ENCODE measurements at places on chromosomes 11 and 22.

- DNase-seq, result no peak
Measured at GRCh38 chr22:49487950-49488349, 339.7 kb downstream of the BRD1 start.

DNA sequence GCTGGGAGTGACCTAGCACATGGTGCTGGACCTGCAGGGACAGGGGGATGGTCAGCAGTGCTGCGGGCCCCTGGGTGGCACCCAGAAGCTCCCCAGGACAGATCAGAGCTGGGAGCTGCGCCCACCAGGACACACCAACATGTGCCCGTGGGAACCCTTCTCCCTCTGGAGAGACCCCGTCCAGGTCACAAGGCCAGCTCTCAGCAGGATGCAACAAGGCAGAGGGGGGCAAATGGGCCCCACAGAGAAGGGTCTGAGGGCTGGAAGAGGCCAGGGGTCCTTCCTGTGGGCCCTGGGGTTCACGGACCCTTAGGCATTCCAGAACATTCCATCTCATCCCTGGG, 6.2 kb downstream of the DUSP8 start:
- DNase-seq, result no peak

DNA sequence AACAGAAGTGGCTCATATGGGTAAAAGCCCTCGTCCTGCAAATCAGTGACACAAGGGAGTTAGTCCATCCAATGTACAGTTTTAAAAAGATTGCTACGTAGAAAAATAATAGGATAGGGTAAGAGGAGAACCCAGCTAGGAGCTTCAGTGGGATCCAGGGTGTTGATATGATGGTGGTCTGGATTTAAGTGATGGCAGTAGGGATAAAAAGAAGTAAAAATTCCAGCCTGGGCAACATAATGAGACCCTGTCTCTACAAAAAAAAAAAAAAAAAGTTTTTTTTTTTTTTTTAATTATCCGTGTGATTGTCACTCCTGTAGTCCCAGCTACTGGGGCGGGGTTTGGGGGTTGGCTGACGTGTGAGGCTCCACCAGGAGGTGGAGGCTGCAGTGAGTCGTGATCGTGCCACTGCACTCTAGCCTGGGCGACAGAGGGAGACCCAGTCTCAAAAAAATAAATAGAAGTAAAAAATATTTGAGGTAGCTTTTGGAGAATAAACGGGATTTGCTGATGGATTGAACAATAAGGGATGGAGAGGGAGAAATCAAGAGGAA, 7.0 kb upstream of the L3MBTL2 start:
- no peak for DNase-seq

- DNase-seq, result no peak
Measured at GRCh38 chr11:108635106-108635505, 29.8 kb upstream of the DDX10 start.

DNA sequence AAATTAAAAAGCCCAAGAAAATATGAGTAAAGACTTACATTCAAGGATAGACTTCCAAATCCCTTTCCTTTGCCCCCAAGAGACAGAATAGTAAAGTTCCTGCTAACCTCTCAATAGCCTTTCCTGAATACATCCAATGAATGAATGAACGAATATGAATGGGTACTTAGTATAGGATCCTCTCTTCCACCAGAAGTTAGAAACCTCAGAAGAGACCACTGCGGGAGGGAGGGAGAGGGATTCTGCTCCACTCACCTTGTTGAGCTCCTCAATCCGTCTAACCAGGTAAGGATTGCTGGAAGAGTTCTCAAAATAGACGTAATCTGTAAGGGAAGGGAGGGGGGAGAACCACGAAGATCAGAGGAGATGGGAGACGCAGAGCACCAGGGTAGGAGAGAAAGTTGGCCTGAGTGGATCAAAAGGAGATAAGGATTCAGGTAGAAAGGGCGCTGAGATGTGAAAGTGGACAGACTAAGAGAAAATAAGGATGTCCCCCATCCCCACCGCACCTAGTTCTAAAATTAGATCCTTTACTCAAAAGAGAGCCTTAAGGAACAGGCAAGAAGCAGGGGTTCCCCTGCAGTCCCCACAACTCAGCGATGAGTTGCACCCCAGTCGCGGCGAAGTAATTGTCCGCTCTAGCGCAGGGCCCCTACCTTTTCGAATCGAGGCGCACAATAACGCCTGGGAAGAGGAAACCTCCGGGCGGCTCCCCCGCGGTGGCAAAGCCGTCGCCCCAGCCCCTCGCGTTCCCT, 1.1 kb downstream of the MTA2 start:
- DNase-seq, result no peak

GRCh38 chr11:2466069-2466801, 21.4 kb downstream of the KCNQ1 start:
- DNase-seq, result no peak

DNA sequence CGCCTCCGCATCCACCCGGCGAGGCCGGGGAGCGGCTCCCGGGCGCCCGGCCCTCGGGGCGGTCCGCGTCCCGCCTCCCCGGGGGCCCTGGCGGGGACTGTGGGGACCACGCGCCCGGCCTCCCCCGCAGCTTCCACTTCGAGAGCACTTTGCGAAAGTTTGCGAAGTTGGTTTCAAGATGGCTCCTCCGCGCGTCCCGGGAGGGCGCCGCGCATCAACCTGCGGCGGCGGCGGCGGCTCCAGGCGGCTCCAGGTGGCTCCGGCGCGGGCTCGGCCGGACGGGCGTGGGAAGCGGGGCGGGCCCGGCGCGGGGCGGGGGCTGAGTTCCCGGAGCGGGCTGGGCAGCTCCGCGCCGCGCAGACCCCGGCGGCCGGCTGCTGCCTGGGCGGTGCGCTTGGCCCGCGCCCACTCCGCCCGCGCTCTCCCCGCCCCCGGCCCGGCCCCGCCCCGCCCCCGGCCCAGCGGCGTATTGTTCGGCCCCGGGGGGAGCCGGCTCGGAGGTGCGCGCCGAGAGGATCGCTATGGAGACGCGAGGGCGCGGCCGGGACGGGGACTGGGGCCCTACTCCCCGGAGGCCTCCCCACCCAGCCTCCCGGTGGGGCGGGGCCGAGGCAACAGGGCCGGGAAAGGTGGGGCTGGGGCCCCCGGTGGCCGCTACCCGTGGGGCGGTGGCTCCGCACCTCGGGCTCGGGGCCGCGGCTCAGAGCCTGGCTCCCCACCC, at the start of gene CELSR1:
CELSR1 (minus strand) TSS at position 396 of the 721 bp plus-strand sequence. CDS start 450 bp downstream, outside the sequence.
- DNase-seq, result no peak

DNA sequence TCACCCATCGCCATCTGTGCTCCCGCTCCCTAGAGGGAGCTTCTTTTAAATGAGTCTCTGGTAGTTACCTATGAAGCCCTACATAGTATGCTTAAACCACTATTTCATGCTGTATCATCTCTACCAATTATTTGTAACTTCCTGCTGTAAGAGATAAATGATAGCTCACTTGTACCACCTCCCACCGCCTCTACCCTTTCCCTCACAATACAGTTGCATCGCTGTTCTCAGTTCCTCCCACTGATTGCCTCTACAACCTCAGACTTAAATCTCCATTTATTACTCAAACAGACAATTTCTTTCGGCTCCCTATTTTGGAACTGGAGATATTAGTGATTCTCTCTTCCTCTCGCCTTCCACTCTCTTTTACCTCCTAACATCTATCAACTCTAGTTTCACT, 222.9 kb upstream of the ZC3H12C start:
- DNase-seq, result no peak

DNA sequence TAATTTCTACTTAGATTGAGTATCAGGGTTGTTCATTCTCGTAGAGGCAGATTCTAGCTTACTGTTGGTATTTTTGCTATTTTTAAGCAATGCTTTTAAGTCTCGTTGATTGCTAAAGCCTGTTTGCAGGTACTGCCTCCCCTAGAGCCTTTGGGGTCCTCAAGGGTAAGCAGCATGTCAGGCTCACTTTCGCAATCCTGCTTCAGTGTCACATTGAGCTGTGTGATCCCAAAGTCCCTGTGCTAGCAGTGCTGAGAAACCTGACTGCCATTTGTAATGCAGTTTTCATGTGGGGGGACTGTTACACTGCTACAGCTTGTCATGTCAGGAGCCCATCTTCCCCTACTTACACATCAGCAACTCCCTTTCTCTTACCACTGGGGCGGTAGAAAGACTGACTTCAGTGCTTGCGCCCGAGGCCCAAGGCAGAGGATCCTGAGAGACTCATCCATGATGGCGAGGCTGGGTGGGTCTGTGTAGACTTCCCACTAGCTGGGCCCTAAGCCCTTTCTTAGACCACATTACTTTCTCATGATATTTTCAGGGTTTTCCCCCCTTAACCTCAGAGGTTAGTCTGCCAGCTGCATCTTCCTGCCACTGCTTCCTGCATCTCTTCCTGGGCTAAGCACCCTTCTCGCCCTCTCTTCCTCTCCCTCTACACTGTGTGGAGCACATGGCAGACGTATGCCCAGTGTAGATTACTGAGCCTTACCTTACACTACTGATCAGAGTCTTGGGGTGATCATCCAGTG, 40.8 kb upstream of the ST14 start:
- no peak for DNase-seq

DNA sequence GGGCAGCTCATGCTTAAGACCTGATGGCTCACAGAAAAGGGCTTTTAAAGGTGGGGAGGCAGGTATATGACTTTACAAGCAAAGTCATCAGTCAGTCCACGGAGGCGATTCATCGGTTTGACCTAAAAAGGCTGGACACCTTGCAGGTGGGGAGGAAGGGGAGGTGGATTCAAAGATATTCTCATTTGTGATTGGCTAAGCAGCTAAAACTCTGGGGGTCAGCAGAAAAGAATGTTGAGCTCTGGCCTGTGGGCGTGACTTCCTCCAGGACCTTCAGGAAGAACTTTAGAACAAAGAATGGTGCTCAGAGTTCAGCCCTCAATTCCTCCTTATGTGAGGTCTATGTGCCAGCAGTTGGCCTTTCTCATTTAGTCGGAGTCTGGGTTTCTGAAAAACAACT, 78.3 kb upstream of the LMO1 start:
- DNase-seq, result no peak

- no peak for DNase-seq
Measured at GRCh38 chr22:35379146-35379993, 1.5 kb upstream of the HMOX1 start.

DNA sequence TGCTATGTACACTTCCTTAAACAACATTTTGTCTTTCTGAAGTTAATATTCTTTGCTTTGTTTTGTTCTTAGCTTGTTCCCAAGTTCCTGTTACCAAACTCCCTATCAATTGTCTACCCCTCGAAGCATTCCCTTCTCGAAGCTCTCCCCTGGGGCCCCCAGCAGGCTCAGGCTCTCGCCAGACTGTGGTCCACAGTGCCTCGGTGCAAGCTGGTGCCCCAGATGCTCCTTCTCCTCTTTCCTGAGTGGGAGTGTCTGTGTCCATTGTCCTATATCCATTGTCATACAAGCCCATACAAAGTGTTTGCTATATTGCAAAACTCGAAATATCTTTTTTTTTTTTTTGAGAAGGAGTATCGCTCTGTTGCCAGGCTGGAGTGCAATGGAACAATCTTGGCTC, 51.7 kb upstream of the RTL6 start:
- DNase-seq, result no peak

DNA sequence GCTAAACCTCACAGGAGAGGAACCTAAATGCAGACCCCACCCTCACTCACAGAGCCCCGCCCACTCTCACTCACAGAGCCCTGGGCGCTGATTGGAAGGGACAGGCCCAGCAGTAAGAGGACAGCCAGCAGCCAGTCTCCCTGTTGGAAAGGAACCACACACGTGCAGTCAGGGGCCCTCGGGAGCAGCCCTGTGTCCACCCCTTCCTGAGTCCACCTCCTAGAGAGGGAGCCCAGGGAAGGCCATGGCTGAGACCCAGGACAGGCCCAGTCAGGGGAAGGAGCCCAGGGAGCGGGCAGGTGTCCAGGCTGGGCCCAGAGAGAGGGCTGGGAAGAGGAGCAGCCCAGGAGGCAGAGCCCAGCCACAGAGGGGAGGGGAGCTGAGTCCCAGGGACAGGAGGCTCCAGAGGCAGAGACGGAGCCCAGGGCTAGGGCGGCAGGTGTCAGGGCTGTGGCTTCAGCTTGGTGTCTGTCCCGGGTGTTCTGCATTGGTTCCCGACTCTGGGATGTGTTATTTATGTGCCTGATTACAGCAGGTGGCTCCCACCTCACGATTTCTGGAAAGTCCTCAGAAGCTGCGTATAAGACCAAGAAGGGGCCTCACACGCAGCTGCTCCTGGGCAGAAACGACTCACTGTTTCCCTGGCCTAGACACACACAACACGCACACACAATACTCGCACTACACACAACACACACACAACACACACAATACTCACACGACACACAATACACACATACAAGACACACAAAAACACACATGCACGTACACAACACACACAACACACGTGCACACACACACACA, 9.0 kb upstream of the APOBEC3H start:
- DNase-seq, result no peak

GRCh38 chr11:34926101-34926830, 9.8 kb downstream of the PDHX start:
- DNase-seq, result no peak

DNA sequence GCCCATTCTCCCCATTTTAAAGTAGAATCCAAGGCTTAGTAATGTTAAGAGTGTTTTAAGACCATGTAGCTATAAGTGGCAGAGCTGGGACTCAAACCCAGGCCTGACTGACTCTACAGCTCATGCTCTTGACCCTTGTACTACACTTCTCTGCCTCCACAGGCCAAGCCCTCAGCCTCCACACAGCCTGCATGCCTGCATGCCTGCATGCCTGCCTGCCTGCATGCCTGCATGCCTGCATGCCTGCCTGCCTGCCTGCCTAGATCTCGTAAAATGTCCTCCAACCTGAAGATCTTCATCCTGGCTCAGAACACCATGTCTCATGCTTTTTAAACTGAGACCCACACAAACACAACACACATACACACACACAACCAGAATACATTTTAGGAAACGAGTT, 18.6 kb downstream of the TBC1D10A start:
- no peak for DNase-seq

GRCh38 chr11:77104727-77105126, 2.1 kb downstream of the OMP start:
- no peak for DNase-seq

DNA sequence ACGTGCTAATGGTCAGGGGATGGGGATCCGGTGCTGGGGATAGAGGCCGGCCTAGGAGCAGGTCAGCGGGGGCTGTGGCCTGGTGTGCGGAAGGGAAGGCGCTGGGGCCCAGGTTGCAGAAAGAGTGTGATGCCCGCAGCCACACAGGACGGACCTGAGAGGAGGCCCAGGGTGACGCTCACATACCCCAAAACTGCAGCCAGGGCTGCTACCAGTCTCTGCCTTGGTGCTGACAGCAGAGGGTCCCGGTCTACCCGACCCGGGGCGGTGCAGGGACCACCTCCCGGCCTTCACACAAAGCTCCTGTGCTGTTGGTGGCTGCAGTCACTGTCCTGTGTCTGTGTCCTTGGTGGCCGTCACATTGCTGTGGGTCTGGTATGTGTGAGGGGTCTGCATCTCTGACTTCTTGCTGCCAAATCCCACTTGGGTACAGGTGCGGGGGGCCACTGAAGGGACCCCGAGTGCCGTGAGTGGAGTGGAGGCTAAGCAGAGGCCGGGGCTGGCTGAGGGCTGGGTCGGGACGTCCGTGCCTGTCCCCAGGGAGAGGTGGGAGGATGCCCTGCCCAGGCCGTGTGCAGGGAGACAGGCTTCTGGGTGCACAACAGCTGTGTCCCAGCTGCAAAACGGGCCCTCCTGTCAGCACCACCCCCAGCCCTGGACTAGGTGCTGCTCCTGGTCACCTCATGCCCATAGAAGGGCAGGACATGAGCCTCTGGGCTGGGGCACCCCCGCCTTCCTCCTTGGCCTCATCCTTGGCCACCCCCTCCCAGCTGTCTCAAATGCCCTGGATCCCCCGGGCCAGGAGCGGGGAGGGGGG, 1.5 kb downstream of the LSP1 start:
- no peak for DNase-seq

- DNase-seq, result no peak
Measured at GRCh38 chr11:81174646-81175330, 1558.9 kb downstream of the FAM181B start.
